ENCODE measurements at places on chromosomes 7 and 10.

DNA sequence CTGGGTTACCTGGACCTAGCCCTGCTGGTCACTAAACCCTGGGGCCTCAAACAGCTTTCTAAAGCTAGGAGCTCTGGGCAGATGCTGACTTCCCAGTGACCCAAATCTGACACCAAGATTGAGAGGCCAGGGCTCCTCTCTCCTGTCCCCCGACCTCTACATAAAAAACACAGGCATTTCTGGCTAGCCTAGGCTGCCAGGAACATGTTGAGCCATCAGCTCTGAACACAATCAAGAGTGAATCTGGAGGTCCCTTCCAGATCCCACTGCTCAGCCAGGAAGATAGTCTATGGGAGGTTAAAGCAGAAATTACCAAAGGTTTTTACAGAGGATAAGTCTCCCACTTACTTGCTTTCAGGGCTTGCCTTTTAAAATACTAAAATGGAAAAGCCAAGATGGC is 22.1 kb upstream of the PDE1C start:
- DNase-seq: no peak

GRCh38 chr10:74880041-74880440 is 53.6 kb downstream of the KAT6B start:
- no peak for DNase-seq

DNA sequence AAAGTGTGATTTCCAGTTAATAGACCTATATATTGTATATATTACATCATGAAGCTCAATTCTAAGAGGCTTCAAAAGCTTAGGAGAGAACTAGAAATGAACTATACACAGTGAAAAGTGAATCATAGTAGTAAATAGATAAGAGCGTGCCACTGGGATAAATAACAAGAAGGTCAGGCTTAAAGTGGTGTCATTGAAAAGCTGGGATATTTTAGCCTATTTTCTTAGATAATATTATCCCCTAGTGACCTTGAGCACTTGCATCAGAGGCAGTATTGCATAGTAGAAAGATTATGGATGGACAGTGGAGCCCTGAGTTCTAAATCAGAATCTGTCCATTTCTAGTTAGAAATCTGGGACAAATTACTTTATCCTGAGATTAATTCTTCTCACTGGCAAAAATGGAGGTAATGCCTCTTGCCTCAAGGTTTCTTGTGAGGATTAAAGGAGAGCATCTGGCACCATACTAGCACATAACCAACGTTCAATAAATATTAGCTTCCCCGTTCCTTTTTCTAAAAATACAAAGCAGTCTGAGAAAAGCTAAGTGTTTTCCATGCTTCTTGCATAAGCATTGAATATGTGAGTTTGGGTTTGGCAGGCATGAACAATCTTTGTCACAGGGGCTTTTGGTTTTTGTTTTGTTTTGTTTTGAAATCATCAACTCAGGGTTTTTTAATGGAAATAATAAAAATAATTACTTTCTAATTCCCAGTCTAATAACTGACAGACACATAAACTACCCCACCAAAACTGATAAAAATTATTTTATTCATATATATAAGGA is 27.3 kb upstream of the MACC1 start:
- no peak for DNase-seq

GRCh38 chr10:75877877-75878276 is 446.5 kb downstream of the LRMDA start:
- no peak for DNase-seq

GRCh38 chr10:79583488-79584024 is 23.3 kb upstream of the SFTPA2 start:
- DNase-seq: no peak

GRCh38 chr10:129258283-129258923 is 208.6 kb upstream of the MGMT start:
- DNase-seq: no peak

- no peak for DNase-seq
These were observed 304.5 kb downstream of the CCSER2 start for GRCh38 chr10:84632866-84633265.

DNA sequence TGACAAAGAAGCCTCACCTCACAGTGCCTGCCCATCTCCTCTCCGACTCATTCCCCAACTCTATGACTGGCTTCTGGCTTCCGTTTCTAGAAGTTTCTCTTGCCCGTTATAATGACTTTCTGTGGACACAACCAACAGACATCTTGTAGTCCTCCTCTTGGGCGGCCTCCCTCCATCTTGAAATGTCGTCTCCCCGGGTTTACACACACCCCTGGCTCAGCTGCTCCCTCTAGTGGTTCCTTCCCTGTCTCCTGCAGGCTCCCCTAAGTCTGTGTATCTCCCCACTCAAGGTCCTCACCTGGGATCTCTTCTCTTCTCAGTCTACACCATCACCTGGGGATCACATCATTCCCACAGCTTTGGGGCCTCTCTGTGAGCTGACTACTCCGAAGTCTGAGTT is 123.4 kb upstream of the NEBL start:
- no peak for DNase-seq

DNA sequence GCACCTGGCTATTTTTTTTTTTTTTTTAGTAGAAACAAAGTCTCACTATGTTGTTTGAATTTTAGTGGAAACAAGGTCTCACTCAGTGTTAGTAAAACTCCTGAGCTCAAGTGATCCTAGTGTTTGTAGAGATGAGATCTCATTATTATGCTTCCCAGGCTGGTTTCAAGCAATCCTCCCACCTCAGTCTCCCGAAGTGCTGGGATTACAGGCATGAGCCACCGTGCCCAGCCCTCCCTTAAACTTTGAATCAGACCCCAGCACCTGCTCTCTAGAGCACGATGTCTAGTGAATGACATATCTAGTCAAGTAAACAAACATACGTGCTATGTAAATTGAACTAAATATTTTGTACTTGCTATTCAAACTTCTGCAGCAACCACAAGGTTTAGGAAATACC is 105.6 kb upstream of the MYO3A start:
- no peak for DNase-seq

GRCh38 chr10:36515319-36515718 is 610.1 kb upstream of the ANKRD30A start:
- no peak for DNase-seq

GRCh38 chr7:111075498-111075897 is 15.4 kb upstream of the LRRN3 start:
- no peak for DNase-seq

DNA sequence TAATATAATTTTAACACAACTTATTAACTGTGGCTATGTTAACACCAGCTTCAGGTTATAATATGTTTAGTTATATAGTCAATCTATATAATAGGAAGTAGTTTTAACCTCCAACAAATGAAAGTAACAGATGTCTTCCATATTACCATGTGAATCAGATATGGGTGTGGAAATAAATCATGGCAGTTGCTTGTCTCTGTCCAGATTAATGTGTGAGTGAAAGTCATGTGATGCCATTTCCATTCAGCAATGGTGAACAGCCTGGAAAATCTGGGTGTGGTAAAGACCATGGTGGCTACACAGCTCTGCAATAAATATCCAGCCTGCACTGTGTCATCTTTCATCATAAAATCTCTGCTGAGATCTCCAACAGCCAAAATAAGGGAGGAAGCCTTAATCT is 27.8 kb downstream of the HEPACAM2 start:
- DNase-seq: no peak

DNA sequence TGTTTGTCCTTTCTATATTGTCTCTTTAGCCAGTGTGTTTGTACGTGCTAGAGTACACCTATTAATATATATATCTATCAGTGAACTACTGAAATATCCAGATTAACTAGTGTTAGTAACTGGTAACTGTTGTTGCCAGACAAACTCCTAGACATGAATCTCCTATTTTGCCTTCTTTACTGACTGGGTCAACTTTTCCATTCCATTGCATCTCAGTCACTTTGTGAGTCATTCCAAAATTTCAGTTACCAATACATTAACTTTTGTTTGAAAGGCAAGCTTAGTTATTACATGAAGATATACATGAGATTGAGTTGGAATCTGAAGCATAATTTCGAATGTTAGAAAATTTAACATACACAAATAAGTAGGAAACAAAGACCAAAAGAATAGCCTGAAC is 51.4 kb downstream of the BTAF1 start:
- DNase-seq: no peak

- DNase-seq: no peak
These were observed 2.9 kb upstream of the MMP21 start for GRCh38 chr10:125778556-125778955.

DNA sequence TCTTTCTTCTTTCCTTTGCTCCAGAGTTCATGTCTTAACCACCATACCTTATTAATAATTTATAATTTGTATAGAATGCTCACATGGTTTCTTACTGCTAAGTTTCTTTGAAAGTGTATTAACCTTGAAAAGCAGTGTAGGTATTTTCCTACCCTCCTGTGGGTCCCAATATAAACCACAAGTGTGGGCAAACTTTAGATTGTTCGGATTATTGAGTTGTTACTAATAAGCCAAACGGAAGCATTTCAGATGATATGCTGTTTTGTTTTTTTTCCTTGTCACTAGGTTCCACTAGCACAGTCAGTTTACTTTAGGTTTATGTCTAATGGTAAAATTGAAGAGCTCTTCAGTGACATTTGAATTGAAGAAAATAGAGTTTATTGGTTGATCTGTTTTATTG is 10.2 kb downstream of the SSBP1 start:
- DNase-seq: no peak

GRCh38 chr10:117175215-117175900 is 21.9 kb upstream of the KCNK18 start:
- DNase-seq: no peak

DNA sequence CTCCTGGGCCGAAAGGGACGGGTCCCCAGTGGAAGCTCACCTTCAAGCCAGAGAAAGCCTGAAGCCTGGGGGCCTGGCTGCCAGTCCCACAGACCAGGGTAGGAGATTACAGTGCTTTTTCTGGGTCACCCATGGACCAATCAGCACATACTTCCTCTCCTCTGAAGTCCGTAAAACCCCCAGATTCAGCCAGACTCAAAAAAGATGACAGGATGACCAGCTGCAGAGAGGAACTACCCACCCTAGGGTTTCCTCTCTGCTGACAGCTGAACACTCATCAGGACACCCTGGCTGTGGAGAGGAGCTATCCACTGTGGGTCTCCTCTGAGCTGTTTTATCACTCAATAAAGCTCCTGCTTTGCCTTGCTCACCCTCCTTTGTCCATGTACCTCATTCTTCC is 78.0 kb downstream of the SAMD9 start:
- DNase-seq: no peak

- DNase-seq: no peak
These were observed 5.9 kb downstream of the TTYH3 start for GRCh38 chr7:2637505-2638223.

DNA sequence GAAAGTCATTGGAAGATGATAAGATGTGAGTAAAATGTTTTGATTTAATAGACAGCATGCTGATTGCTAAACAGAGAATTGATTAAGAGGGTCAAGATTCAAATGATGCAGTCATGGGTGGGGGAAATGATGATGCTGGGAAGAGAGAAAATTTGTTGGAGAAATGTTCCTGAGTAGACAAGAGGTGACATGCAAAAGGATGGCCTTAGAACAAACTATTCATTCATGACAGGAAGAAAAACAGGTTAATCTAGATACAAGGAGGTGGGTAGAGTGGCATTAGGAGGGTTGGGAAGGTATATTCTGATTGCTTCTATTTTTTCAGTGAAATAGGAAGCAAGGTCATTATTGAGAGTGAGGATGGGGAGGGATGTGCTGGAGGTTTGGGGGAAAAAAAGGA is 146.7 kb downstream of the SEM1 start:
- no peak for DNase-seq

DNA sequence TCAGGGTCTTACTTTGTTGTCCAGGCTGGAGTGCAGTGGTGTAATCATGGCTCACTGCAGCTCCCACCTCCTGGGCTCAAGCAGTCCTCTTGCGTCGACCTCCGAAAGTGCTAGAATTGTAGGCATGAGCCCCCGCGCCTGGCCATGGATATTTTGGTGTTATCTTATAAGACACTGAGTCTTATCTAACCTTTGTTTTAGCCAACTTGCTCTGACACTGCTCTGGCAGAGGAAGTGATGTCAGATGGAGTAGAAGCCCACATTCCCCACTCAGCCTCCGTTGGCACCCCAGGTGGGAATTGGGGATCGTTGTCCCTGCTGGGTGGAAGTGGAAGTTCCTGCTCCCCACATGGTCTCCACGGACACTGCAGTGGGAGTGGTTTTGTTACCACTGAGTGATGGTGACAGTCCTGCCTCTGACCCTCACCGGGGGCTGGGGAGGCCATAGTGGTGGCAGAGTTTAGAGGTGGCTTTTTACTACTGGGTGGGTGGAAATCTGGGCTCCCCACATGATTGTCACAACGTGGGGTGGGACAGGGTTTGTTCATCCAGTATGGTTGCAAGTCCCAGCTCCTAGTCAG is 98.9 kb downstream of the ANKRD61 start:
- no peak for DNase-seq

DNA sequence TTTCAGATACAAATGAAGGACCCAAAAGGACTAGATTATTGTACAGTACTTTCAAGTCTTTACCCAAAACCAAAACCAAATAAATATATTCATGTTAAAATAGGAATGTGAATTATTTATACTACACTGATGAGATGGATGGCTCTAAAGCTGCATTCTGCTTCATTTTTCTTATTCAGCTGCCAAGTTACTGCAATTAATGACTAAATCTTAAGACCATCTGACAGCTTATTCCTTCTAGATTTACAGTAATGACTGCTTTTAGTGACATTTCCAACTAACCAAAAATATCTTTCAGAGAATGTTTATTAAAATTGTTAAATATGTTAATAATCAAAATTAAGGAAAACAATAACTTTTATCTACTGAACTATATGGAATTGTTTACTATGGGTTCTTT is 20.9 kb downstream of the ENKUR start:
- no peak for DNase-seq

DNA sequence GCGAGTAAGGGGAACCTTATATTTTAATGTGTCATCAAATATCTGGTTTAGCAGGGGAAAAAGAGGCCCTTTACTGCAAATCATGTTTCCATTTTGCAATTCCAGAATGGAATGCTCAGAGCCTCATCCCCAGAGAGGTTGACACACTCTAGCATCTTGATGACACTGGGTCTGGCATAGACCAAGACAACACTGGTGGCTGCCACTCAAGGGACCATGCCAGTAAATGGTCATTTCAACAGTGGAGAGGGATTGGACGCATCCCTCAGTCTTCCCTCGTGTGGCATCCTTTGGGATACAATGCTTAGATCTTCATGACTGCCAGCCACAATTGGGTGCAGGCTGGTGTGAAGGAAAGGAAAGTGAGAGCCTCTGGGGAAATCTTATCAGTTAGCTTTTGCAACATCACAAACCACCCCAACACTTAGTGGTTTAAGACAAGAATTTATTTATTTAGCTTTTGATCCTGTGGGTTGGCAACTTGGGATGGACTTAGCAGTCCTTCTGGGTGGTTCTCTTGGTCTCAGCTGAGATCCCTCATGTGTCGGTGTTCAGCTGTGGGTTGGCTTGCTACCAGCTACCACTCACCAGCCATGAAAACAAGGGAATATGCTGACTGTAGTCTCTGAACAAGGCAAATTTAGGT is 21.6 kb downstream of the TACC2 start:
- DNase-seq: no peak

DNA sequence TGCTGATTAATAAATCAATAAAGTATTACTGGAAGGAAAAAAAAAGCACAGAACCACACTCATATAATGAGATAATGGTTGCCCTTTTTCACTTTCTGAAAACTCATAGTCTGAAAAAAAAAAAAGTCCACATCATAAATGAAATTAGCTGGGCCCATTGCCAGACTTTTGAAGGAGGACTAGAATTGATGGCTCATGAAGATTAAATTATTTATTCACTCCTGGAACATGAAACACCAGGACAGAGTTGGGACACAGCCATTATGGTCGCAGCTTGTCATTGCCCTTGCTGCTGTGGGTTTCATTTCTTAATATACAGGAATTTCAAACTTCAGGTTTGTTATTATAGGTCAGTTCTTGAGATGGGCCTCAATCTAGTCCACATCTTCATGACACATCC is 91.9 kb downstream of the CNTNAP2 start:
- DNase-seq: no peak
